ENCODE measurements at places on chromosomes 5 and 9.
A peak's percentile ranks its signal among the peaks of the same experiment; 100 is the strongest.

- DNase-seq: no peak
Measured at GRCh38 chr5:10372726-10373709, 19.5 kb downstream of the MARCHF6 start.

GRCh38 chr9:16687678-16688369, 182.6 kb downstream of the BNC2 start:
- DNase-seq: no peak

GRCh38 chr5:24226479-24226878, 418.3 kb downstream of the CDH10 start:
- DNase-seq: no peak

DNA sequence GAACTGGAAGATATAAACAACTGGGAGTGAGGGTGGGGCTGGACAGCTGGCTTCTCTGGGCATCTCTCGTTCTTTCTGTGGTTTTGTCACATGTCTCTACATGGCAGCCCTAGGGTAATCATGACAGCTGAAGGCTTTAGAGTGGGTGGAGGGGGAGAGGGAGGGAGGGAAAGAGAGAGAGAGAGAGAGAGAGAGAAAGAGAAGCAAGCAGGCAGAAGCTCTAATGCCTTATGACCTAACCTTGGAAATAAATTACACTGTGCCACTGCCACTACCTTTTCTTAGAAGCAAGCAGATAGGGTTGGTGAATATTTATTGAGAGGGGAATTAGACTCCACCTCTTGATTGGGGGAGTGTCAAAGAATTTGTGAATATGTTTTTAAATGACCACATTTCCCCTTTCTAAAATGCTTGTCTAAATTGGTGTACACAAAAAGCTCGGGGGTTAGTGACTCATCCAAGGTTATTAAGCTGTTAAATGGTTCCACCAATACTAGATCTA, 2.6 kb upstream of the DAPK1 start:
- DNase-seq: no peak

DNA sequence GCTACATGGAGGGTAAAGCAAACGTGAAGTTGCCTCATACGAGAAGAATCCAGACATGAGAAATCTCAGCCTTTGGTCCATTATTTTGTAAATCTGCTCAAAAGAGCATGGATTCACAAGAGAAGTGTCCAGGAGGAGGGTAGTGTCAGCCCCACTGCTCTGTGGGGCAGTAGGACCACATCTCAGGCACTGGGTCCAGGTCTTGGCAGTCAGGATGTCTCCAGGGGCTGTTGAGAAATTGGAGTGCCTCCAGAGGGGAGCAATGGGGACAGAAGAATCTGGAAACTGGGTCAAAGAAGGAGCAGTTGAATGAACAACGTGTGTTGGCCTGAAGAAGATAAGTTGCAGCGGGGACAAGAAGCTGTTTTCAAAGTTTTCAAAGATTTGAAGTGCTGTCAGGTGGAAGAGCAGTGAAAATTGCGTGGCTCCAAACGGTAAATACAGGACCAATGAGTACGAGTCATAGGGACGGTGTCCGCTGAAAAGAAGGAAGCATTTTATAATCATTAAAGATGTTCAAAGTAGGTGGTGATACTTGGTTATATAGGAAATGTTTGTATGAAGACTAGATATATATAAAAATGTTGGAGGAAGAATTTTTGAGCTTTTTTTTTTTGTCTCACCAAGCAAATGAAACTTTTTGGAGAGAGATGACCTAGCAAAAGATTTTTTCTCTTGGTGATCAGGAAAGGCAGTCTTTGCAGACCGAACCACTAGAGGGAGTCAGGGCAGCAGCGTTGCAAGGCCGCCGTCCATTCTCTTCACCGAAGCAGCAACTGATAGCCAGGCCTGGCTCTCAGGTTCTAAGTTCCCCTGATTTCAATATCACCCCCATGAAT, 57.1 kb upstream of the ZBED3 start:
- no peak for DNase-seq

GRCh38 chr5:115657125-115657880, 31.5 kb upstream of the TMED7 start:
- no peak for DNase-seq

DNA sequence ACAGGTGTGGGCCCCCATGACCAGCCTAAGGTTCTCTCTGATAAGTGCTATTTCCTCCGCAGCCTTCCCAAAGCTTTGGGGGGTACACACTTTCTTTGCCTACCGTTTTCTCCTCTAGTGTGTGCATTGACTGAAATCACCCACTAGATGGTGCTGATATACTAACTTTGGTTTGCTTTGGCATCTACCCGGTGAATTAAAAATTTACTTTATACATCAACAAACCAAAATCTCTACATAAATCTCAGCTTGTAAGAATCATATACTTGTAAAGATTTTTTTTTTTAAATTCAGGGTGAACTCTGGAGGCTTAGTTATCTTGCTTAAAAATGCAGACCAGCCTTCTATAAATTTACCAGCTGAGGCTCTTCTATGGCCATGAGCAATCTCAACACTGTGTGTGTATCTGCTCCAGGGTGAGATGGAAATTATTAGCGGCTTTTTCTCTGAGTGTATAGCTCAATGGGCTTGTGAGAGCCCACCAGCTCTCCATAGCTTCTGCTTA, 475.7 kb upstream of the TNC start:
- peak; percentile 2 for DNase-seq

GRCh38 chr5:145811834-145812625, 23.1 kb downstream of the PRELID2 start:
- DNase-seq: no peak

GRCh38 chr9:23556459-23556858, 269.6 kb downstream of the ELAVL2 start:
- no peak for DNase-seq

- peak; percentile 29 for DNase-seq
Measured at GRCh38 chr9:95724253-95724991, 151.1 kb upstream of the ERCC6L2 start.

- DNase-seq: no peak
Measured at GRCh38 chr5:171628633-171628974, 157.0 kb upstream of the SMIM23 start.

- DNase-seq: no peak
Measured at GRCh38 chr5:24141046-24141445, 503.7 kb downstream of the CDH10 start.

GRCh38 chr9:134738869-134739659, 97.5 kb downstream of the COL5A1 start:
- DNase-seq: no peak

GRCh38 chr5:151248651-151249050, 4.3 kb upstream of the GM2A start:
- no peak for DNase-seq

GRCh38 chr5:6541256-6542013, 91.4 kb downstream of the NSUN2 start:
- DNase-seq: no peak

GRCh38 chr5:891837-892393, 686 bp downstream of the BRD9 start:
- DNase-seq: peak; percentile 11

Measured in HL-60 (cell line).